ENCODE measurements at places on chromosomes 6 and 20.

DNA sequence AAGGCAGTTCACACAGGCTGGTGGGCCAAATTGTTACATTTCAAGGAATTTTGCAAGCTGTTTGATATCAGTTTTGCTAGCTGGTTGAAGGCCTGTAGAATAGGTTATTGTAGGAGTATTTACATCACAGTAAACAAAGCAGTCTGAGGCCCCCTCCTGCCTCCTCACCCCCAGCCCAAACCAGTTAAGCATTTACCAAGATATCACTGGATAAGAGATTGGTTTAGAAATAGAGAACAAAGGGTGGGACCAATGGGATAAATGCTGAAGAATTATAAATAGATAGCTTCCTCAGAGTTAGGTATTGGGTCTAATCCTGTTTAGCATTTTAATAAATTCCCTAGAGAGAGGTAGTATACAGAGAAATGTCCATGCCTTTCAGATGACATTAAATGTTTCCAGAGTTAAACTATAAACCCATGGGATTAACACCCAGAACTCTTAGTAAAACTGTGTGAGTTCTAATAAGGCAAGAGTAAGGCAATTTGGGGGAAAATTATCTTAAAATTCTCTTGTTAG is 2.3 kb upstream of the PHACTR2 start:
- no peak for DNase-seq

DNA sequence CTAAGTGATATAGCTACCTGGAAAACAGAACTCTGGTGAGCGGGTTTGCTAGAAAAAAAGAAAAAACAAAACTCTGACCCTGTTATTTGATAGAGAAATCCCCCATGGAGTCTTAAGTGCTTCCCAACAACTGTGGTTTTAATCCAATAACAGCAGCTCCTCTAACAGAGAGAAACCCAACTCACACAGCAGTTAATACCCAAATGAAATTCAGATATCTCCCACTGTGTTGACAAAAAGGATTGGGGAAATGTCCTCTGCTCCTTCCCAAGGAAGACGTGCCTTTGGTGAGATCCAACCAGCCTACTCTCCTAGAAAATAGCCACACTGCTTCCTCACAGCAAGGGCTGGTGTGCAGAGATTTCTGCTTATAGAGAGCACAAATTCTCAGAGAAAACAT is 200.4 kb upstream of the FBXL4 start:
- DNase-seq, result no peak

DNA sequence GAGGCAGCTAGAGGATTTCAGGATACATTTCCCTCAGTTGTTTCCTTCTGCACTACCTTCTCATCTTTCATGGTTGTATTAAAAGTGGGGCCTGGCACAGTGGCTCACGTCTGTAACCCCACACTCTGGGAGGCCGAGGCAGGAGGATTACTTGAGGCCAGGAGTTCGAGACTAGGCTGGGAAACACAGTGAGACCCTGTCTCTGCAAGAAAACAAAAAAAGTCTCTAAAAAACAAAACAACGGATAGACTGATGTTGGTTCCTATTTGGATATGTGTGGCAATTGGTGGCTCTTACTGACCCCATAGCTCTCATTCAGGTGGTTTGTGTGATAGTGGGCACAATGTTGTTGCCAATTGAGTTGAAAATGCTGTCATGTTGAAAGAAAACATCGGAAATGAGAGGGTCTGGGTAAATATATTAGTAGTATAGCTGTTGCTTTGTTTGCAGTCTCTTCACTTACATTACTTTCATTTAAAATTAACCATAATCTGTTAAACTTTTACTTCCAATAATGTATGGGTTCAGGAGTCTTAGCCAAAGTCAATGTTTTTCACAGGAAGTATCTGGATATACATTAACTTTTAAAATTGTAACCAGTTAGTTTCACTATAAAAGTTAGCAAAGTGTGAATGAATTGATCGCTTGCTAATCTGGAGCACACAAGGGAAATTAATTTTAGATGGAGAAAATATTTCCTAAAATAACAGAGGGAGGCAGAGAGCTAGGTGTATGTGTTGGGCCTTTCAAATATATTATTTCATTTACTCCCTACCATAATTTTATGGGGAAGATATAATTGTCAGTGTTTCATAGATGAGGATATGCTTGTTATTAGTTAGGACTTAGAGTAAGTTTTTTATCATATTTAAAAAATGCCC is 31.1 kb downstream of the UTRN start:
- no peak for DNase-seq

DNA sequence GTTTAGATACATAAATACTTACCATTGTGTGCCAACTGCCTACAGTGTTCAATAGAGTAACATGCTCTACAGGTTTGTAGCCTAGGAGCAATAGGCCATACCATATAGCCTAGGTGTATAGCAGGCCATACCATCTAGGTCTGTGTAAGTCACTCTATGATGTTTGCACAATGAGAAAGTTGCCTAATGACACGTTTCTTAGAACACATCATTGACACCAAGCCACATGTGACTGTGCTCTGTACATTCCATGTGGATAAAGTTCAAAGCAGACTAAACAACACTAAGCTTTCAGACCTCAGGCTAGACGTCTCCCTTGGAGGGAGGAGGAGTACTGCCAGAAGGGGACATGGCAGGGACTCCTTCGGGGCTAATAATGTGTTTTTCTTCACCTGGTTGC is 93.6 kb downstream of the KIF16B start:
- DNase-seq, result no peak

GRCh38 chr6:6539036-6539435 is 49.5 kb upstream of the LY86 start:
- DNase-seq, result no peak

GRCh38 chr6:167706313-167707109 is 120.2 kb upstream of the AFDN start:
- peak; percentile 62 for DNase-seq

DNA sequence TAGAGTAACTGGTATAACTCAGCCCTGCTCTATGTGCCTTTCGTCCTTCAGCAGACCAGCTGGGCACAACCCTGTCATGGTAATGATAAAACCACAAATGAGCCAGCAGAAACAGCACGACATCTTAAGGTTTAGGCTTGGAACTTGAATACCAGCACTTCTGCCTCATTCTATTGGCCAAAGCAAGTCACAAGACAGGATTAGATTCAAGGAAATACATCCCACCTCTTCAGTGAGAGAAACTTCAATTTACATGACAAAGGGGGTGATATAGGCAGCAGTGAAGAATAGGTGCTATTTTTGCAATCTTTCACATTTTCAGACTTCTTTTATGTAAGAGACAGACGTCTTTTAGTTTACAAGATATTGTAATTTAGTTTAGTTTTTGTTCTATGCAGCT is 69.8 kb upstream of the SLC35F1 start:
- no peak for DNase-seq

- no peak for DNase-seq
These were observed 10.4 kb downstream of the SRXN1 start for GRCh38 chr20:642398-643174.

DNA sequence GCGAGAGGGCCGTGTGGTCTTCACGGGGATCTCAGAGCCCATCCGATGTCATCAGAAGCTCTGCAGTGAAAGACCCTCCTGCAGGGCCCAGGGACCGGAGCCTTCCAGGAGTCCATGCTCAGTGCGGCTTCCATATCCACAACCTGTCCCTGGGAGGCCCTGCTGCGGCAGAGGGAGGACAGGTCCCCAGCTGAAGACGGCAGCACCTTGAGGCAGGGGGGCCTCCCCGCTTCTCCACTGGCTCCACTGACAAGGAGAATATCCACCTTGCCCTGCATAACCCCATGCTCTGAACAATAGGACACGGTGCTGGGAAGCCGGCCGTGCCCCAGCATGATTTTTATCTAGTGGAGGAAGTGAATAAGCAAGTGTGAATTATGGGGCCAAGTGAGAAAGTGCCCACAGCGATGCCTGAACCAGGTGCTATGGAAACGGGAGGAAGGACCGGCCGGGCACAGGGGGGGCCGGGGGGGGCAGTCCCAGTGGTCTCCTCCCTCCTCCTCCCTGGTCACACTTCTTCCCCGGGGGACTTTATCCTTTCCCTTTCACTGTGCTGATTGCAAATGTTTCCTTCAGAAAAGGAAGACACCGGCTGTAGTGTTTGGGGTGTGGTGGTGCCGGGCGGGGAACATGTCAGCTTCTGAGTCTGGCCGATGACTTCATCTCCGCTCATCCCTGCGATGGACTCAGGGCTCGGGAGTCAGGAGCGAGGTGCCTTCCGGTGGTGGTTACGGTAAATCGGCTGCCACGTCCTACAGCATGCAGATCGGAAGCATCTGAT is 225.1 kb downstream of the ERMARD start:
- no peak for DNase-seq

GRCh38 chr6:124962639-124963415 is 590 bp downstream of the RNF217 start:
- no peak for DNase-seq

DNA sequence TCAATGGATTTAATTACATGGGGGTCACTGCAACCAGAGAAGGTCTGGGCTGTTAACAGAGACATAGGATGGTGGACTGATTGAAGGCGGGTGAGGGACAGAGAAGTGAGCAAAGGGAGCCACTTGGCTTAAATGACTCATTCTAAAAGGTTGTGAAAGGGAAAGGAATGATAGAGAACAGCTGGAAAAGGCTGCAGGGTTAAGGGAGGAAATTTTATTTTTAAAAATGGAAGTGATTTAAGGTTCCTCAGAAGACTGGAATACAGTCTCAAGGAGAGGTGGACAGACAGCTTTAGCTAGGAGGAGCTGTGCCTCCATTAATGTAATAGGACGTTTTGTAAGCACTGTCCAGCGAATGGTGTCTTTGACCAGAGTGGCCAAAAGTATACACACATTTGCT is 46.7 kb downstream of the RGS17 start:
- no peak for DNase-seq

DNA sequence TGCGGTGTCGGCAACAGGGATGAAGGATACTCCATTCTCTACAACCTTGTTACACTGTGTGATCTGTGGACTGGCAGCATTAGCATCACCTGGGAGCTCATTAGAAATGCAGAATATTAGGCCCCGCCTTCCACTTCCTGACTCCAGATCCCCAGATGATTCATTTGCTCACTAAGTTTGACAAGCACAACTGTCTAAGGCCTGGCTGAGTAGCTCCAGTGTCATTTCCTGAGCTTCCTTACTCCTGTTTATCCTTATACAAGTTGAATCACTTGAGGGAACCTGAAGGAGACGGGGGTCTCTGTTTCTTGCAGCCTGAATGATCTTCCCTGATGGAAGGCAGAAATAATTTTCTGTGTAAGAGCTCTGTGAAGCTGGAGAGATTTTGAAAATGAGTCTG is 32.7 kb upstream of the PROKR2 start:
- DNase-seq, result no peak

GRCh38 chr6:143963158-143963919 is 44.7 kb downstream of the PLAGL1 start:
- no peak for DNase-seq

GRCh38 chr20:10490706-10491105 is 55.6 kb downstream of the SLX4IP start:
- DNase-seq, result no peak

Measured in CD4-positive, alpha-beta T cell treated with Interleukin-21 for 1 hour (primary cell).